ENCODE measurements at places on chromosomes 6 and 20.

GRCh38 chr6:9487128-9487527, 927.7 kb downstream of the TFAP2A start:
- no peak for DNase-seq

DNA sequence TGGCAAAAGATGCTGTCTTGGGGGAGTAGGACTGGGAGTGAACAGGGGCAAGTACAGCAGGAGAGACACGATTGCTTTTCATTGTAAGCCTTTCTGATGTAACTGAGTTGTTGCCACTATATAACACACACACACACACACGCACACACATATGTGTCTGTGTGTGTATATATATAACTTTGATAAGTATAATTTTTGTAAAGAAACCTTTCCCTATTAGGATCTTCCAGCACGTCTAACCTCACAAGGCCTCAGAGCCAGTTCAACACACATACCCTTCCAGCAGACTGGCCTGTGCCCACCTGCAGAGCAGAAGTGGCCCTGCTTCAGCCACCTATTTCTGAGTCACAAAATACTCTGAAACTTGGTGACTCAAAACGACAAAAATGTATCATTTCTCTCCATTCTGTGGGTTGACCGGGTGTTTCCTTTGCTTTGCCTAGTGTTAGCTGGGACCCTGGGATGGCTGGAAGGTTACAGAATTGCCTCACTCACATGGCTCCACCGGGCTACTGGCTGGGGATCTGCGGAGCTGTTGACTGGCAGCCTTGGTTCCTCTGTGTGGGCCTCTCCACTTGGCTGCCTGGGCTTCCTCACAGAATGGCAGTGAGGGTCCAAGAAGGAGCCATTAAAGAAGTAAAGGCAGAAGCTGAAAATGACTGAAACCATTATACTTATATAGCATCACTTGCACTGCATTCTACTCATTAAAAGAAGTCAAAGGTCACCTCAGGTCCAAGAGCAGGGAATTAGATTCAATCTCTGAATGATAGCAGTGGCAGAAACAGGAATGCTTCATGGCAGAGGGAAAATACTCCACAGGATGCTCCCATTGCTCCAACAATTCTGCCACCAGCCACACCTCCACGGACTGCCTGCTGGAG, 126.4 kb downstream of the BANF2 start:
- DNase-seq: no peak

GRCh38 chr6:148364056-148364824, 21.6 kb downstream of the SASH1 start:
- DNase-seq: no peak

GRCh38 chr6:30152016-30152673, 8.9 kb downstream of the TRIM10 start:
- DNase-seq: peak; percentile 8

DNA sequence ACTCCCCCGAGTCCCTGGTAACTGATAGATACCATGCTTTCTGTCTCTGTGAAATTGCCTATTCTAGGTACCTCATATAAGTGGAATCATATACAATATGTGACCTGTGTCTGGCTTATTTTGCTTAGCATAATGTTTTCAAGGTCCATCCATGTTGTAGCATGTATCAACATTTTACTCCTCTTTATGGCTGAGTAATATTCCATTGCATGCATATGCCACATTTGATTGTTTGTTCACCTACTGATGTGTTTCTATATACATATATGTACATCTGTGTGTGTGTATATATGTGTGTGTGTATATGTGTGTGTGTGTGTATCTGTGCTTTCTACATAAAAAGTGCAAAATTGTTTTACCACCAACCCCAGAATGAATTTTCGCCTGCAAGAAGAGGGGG, 119.1 kb downstream of the ADAT2 start:
- no peak for DNase-seq

DNA sequence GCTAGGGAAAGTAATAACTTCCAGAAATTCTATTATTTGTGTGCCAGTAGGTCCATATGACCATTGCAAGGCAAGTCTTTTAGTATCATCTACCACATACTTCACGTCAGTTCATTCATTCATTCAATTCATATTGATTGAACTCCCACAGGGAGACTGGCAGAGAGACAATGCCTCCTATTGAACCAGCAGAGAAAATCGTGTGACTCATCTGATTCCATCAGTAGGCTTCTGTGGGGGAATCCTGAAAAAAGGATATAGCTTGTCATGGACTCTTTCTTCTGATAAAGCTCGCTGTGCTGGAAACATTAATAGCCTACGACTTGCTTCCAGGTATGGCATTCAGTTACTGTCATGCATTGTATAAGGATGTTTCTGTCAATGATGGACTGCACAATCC, 45.3 kb upstream of the CNR1 start:
- no peak for DNase-seq

- DNase-seq: no peak
Measured at GRCh38 chr6:139926711-139927110, 552.3 kb upstream of the CITED2 start.

DNA sequence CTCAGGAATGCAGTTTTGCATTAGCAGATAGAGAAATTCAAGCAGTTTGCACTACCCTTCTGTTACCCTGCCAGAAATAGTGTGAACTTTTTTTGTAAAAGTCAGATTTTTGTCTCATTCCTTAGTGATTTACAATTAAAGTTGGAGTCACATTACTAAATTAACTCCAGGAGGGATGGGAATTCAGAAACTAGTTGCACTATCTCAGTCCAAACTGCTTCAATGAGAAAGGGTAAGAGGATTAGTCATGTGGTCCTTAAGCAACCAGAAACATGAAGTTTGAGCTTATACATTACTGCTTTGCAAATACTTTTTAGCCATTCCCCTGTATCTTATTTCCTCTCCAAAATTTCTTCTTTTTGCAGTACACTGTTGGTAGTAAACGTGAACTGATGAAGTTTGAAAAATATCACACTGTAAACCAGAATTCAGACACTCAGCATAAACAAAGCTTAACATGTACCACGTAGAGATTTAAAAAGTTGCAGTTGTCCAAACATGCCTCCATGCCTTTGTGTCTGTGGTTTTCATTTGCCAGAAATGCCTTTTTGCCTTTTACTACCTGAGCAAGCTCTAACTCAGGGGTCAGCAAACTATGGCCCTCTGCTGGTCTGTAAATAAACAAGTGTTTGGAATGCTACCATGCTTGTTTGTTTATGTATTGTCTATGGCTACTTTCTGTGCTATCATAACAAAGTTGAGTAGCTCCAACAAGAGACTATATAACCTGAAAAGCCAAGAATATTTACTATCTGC, 49.7 kb downstream of the TP53INP2 start:
- no peak for DNase-seq

DNA sequence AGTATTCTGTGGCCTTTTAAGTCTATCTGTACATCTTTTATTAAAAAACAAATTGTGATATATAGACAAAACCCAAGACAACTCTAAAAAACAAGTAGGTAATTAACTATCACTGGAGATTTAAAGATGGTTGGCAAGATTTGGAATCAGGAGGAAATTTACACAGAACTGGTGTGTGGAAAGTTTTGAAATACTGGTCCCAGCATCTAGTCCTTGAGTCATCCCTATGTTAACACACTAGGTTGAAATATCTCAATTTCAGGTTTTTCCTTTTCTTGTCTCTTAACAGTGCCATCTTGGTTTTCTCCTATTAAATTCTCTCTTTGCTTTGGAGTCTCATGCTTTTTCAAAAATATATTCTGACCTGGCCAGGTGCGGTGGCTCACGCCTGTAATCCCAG, 27.5 kb downstream of the SASH1 start:
- no peak for DNase-seq

DNA sequence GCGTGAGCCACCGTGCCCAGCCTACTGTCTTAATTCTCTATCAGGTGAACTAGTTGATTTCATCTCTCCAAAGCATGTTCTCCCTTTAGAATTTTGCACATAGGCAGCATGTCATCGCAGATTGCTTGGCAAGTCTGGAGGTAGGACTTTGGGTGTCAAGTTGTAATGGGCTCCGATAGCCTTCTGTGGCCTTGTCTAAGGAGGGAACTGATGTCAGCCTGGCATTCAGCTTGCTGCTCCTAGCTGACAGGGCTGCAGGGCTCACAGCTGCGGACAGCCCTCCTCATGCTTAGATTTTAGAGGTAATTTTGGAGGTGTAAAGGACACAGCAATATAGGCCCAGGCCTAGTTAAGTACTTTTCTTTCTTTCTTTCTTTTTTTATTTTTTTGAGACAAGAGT, 11.3 kb downstream of the CHMP4B start:
- DNase-seq: no peak

DNA sequence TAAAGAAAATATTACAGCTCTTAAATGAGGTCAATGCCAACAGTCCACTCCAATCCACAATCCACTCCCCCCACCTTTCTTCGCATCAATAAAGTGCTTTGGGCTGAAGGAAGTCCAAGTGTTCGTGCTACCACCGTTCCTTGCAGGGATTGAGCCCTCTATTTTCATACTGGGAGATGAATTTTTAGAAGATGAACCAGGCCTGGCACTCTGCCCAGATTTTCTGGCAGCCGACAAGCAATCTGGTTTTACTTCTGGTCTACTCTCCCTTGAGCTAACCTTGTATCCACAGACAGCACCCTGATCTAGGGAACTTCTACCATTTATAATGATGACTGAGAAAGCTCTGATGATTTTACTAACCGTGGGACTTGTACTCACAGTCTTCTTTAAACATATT, 72.3 kb downstream of the BTBD9 start:
- peak; percentile 84 for DNase-seq

- peak; percentile 61 for DNase-seq
Measured at GRCh38 chr6:116278854-116279231, 887 bp downstream of the TSPYL1 start.

DNA sequence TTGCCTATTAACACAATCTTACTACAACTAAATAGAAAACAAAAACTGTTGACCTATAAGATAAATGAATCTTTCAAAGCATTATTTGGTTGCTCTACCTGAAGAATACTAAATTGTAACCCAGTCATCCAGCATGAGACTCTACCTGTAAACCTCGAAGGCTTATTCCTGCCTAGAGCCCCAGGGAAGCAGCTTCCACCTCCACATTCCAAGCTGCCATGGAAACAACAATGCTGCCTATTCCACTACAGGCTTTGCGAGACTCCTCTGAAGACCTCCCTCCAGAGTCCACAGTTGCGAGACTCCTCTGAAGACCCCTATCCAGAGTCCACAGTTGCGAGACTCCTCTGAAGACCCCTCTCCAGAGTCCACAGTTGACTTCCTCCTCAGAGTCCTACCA, 15.7 kb downstream of the GMDS start:
- no peak for DNase-seq

DNA sequence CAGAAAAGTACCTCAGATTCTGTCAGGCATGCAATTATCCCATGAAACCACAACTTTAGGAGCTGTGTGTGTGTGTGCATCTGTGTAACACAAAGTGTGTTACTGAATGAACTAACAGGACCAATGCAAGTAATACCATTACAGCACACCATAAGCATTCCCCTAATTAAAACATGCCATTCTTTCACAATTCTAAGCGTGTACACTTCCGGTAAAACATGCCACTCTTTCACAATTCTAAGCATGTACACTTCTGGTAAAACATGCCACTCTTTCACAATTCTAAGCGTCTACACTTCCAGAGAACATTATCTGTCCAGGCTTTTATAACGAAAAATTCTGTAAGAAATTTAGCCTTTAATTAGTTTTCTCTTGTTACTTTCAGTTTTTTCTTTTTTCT, 238.2 kb downstream of the GMDS start:
- DNase-seq: no peak

GRCh38 chr6:18119236-18119635, 3.2 kb downstream of the NHLRC1 start:
- DNase-seq: no peak

- peak; percentile 24 for DNase-seq
Measured at GRCh38 chr6:33008944-33009861, at the start of gene HLA-DOA. Gene HLA-DOA, minus strand, starts transcription at chr6:33009591.

GRCh38 chr6:146289816-146290588, 253.6 kb upstream of the RAB32 start:
- DNase-seq: peak; percentile 13

DNA sequence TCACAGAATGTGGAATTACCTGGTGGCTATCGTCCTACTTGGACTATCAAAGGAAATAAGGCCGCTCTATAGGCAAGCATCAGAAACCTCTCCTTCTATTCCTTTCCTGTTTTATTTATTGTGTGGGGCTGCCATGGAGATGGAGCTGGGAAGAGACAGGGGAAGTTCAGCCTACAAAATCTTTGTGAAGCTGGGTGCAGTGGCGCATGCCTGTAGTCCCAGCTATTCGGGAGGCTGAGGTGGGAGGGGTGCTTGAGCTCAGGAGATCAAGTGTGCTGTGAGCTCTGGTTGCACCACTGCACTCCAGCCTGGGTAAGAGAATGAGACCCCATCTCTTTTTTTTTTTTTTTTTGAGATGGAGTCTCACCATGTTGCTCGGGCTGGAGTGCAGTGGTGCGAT, 60.3 kb downstream of the KCNB1 start:
- DNase-seq: no peak

- no peak for DNase-seq
Measured at GRCh38 chr20:54933212-54933904, 458.0 kb downstream of the DOK5 start.

- DNase-seq: no peak
Measured at GRCh38 chr6:21382821-21383449, 210.6 kb upstream of the SOX4 start.

- DNase-seq: no peak
Measured at GRCh38 chr6:56758120-56758519, 115.4 kb upstream of the DST start.

DNA sequence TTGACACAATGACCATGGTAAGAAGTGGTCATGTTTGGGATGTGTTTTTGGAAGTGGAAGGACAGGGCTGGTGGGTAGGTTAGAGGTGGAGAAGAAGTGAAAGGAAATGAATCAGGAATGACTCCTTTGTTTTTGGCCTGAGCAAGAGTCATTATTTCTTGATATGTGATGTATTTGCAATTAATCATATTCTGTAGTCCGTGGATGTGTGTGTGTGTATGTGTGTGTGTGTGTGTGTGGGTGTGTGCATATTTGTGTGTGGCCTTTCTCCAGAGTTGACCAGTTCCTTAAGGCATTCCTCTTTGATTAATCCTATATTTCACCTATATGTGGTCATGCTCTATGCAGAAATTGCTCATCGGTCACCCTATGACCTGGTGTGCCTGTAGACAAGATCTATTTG, 130.7 kb downstream of the UTRN start:
- no peak for DNase-seq

- DNase-seq: peak; percentile 32
Measured at GRCh38 chr6:149567194-149567586, 1.0 kb downstream of the GINM1 start.

DNA sequence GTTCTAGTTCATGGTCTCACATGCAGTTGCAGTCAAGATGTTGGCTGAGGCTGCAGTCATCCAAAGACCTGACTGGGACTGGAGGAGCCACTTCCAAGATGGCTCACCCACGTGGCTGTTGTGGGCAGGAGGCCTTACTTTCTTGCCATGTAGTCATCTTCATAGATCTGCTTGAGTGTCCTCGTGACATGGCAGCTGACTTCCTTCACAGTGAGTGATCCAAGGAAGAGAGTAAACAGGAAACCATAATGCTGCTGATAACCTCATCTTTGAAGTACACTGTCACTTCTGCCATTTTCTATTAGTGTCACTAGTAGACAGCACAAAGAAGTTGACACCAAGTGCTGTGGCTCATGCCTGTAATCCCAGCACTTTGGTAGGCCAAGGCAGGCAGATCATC, 40.1 kb upstream of the AKIRIN2 start:
- DNase-seq: no peak

All from NCI-H69 (cell line).